Stomach (tissue), 19 donors: ENCODE measurements at places on chromosomes 13 and 19.
A peak's percentile ranks its signal among the peaks of the same experiment; 100 is the strongest.

DNA sequence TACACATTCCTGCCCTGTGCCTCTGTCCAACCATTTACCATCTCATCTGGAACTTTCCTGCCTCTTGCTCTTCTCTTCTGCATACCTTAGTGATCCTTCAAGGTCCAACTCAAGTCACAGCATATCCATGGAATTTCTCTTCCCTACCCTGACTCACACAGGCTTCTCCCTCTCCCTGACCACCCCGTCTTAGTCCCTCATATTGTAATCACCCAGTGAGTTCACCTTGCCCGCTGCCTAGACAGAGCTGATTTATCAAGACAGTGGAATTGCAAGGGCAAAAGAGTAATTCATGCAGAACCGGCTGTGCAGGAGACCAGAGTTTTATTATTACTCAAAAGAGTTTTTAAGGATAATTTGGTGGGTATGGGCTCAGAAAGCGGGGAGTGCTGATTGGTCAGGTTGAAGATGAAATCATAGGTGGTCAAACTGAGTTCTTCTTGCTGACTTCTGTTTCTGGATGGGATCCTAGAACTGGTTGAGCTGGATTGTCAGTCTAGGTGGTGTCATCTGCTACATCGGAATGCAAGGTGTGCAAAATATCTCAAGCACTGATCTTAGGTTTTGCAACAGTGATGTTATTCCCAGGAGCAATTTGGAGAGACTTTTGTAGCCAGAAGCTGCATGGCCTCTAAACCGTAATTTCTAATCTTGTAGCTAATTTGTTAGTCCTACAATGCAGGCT lies 67.2 kb downstream of the HSPH1 start:
- peaks cover 3% of the 10 kb centered on the region for H3K27me3 ChIP-seq
- H3K27ac ChIP-seq = no peak overlapping the region
- no peak overlapping the region for H3K4me3 ChIP-seq
- H3K36me3 ChIP-seq = no peaks in the 10 kb centered on the region
- no peak for DNase-seq

DNA sequence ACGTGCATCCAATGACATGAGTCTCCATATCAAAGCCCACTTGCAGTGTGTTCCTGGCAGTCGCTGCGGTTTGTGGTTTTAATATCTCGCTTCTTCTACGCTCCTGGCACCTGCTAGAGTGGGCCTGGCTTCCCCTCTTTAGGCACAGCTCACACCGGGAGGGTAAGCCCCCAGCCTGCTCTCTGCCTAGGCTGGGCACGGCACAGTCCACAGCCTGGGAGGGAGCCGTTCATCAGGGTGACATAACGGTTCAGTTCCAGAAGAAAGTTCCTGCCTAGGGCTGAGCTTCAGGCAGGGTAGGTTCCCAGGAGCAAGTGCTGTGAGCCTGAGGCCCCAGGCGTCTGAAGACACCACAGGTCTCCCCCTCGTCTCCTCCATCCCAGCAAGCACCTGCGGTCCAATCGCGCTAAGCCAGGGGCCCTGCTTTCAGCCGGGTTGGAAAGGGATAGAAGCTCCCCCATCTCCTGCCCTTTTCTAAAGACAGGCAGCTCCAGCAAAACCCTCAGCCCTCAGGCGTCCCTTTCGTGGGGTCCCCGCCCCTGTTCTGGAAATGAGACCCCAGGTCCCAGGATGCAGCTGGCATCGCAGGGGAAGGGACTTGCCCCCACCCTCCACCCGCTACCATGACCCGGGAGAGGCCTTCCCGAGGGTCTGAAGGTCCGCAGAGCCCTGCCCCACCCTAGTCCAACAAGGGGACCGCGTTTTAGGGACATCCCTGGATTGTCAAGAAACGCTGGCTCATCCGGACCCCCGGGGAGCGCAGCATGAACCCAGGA lies 121.6 kb upstream of the ZNF507 start:
- no peak for DNase-seq
- no peak overlapping the region for H3K4me3 ChIP-seq
- H3K36me3 ChIP-seq = no peaks in the 10 kb centered on the region
- no peak overlapping the region for H3K27ac ChIP-seq
- H3K27me3 ChIP-seq = peaks cover 58% of the 10 kb centered on the region
- H3K4me1 ChIP-seq = peaks cover 5% of the 10 kb centered on the region

GRCh38 chr19:43462785-43463380 lies 2.5 kb downstream of the LYPD3 start:
- H3K27me3 ChIP-seq = no peaks in the 10 kb centered on the region
- no peaks in the 10 kb centered on the region for H3K36me3 ChIP-seq
- DNase-seq = no peak
- H3K4me3 ChIP-seq = peak overlapping the region; percentile 62
- peak overlapping the region; percentile 88 for H3K27ac ChIP-seq

- H3K36me3 ChIP-seq = no peaks in the 10 kb centered on the region
- no peak for DNase-seq
- no peak overlapping the region for H3K27ac ChIP-seq
- H3K4me3 ChIP-seq = peak overlapping the region; percentile 56
- peaks cover 66% of the 10 kb centered on the region for H3K27me3 ChIP-seq
- H3K4me1 ChIP-seq = peaks cover 17% of the 10 kb centered on the region
These were observed 458 bp upstream of the ATP8A2 start for GRCh38 chr13:25371158-25371874.

DNA sequence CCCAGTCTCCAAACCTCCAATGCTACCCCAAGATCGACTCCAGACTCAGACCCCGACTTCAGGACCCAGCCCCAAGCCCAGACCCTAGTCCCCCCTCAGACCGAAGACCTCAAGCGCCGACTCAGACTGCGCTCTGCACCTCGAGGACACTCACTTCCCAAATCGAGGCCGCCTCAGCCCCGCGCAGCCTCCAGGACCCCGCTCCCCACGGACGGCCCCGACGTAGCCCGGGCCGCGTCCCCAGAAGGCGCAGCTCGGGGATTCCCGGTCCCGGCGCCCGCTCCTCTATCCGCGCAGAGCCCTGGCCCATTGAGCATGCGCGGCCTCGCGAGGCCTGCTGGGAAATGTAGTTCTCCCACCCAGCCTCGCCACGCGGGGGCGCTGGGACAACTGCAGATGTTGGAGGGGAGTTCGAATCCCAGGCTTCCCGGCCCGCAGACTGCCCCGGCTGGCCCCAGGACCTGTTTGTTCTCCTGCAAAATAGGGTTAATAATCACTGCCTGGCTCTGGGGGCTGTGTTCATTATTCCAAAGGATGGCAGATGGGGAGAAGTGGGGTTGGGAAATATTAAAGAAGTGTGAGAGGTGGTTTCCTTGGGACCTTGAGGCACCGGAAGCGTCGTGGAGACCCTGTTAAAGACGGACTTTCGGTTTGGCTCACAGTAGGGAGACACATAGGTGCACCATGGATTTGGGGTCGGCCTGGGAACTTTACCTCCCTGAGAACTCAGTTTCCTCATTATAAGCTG lies at the start of gene APBA3:
Gene APBA3 (minus strand): TSS at position 311 of the 748 bp plus-strand sequence. CDS start 1,428 bp downstream, outside the sequence.
- peaks cover 46% of the 10 kb centered on the region for H3K4me1 ChIP-seq
- peaks cover 49% of the 10 kb centered on the region for H3K36me3 ChIP-seq
- peak within 1 kb of the TSS; percentile 96 for H3K4me3 ChIP-seq
- peak; percentile 96 for DNase-seq

GRCh38 chr19:10037809-10038208 lies 24.5 kb downstream of the RDH8 start:
- no peak overlapping the region for H3K4me3 ChIP-seq
- H3K27ac ChIP-seq = no peak overlapping the region
- H3K4me1 ChIP-seq = no peaks in the 10 kb centered on the region

- H3K36me3 ChIP-seq = peaks cover 96% of the 10 kb centered on the region
- peak overlapping the region; percentile 20 for H3K27ac ChIP-seq
- H3K4me3 ChIP-seq = no peak overlapping the region
- no peaks in the 10 kb centered on the region for H3K27me3 ChIP-seq
These were observed 3.8 kb upstream of the KCNJ14 start for GRCh38 chr19:48451624-48452023.

DNA sequence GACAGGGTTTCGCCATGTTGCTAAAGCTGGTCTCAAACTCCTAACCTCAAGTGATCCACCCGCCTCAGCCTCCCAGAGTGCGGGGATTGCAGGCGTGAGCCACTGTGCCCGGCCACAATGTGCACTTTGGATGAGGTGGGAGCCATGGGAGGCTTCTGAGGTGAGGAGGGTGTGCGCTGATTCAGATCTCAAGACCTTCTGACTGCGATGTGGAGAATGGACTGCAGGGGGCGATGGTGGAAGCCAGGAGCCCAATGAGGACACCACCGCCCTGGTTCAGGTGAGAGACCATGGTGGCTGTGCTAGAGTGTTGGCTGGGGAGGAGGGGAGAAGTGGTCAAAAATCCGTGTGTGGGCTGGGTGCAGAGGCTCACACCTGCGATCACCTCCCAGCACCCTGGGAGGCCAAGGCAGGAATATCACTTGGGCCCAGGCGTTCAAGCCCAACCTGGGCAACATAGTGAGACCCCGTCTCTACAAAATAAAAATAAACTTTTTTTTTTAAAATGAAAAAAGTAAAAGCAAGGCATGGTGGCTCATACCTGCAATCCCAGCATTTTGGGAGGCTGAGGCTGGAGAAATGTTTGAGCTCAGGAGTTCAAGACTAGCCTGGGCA lies 5.6 kb downstream of the INAFM1 start:
- no peak overlapping the region for H3K4me3 ChIP-seq
- peak; percentile 45 for DNase-seq
- H3K27ac ChIP-seq = no peak overlapping the region
- H3K4me1 ChIP-seq = peaks cover 14% of the 10 kb centered on the region

DNA sequence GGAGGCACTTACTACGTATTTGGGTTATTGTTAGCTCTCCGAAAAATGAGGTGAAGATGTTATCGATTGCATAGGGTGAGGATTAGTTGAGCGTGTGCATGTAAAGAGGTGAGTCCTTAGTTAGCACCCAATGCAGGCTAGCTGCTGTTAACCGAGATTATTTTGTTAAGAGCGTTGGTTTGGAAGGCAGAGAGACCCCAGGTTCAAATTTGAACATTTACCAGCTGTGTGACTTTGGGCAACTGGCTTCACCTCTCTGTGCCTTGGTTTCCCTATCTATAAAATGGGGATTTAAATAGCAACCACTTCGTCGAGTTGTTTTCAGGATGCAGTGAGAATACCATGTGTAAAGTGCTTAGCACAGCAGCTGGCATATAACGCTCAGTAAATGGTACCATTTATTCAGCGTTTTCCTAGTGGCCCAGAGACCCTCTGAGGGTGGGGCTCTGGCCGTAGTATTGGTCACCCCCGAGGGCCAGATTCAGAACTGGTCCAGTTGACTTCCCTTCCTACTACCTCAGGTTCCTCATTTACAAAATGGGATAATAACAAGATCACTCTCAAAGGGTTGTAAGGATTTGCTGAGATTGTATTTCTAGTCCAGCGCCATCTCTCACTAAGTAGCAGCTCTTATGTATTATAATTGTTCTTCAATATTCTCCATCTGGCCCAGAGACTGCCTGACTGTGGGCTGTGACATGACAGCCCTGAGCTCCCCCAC lies 887 bp downstream of the SIPA1L3 start:
- DNase-seq = no peak
- H3K27ac ChIP-seq = no peak overlapping the region
- peak overlapping the region; percentile 90 for H3K4me3 ChIP-seq
- H3K36me3 ChIP-seq = no peaks in the 10 kb centered on the region
- H3K4me1 ChIP-seq = peaks cover 33% of the 10 kb centered on the region
- no peaks in the 10 kb centered on the region for H3K27me3 ChIP-seq

DNA sequence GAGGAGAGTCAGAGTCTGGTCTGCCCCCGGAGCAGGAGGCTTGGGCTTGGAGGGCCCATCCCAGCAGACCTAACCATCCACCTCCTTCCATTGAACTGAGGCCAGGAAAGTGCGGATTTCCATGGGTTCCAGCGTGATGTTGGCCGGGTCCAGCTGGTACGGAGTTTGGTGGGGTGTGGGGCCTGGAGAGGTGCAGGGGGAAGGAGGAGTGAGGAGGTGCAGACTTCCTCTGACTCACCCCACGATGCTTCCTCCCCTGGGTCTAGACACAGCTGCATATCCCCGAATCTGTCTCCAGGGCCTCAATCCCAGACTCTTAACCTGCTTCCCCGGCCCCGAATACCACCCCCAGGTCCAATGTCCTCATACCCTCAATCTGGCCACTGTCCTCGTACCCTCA lies 20.0 kb downstream of the MAN2B1 start:
- H3K27ac ChIP-seq = no peak overlapping the region
- no peaks in the 10 kb centered on the region for H3K36me3 ChIP-seq
- no peak for DNase-seq
- H3K27me3 ChIP-seq = no peaks in the 10 kb centered on the region
- H3K4me1 ChIP-seq = peaks cover 19% of the 10 kb centered on the region

DNA sequence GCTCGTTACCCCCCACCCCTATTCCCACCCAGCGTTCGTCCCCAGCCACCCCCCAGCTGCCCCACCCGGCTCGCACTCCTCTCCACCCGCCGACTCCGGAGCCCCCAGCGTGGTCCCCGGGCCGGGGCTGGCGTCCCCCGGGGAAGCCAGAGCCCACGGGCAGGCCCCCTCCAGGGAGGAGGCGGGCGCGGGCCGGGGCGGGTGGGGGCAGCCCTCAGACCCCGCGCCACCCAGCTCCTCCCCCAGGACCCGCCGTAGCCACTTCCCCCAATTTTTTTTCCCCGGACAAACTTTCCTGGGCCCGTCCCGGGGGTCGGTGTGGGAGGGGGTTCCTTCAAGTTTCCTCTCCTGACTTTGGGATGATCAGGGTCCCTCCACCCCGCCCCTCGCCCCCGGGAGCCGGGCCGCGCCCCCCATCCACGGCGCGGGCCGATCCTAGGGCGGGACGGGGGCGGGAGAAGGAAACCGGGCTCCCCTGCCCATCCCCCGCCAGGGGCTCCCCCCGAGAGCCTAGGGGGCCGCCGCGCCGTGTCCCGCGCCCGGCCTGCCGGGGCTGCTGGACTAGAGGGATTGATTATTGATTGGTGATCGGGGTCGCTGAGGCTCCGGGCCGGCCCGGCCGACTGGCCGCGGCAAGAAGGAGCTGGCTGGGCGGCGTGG lies 927 bp upstream of the TSHZ3 start:
- H3K27ac ChIP-seq = peak overlapping the region; percentile 90
- no peak for DNase-seq
- peak overlapping the region; percentile 77 for H3K4me3 ChIP-seq
- no peaks in the 10 kb centered on the region for H3K36me3 ChIP-seq

DNA sequence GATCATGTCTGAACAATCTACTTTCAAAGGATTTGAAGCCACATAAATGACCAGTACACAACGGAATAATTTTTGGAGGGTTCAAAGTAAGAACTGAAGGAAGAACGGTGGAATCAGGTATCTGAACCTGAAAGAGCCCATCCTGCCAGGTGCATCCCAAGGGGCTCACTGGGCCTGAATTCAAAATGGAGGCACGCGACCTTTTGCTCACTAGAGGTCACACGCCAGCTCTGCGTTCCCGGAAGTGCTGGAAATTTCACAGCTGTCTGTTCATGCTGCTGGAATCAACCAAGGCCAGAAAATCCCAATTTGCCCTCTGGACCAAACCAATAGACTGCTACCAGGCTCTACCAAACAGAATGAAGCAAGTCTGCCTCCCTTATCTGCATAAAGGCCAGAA lies 4.2 kb upstream of the RASA3 start:
- no peak overlapping the region for H3K4me3 ChIP-seq
- H3K36me3 ChIP-seq = no peaks in the 10 kb centered on the region
- DNase-seq = no peak
- no peak overlapping the region for H3K27ac ChIP-seq

GRCh38 chr13:103810026-103810425 lies 743.8 kb upstream of the SLC10A2 start:
- no peak overlapping the region for H3K4me3 ChIP-seq
- no peak for DNase-seq
- no peak overlapping the region for H3K27ac ChIP-seq
- no peaks in the 10 kb centered on the region for H3K4me1 ChIP-seq
- no peaks in the 10 kb centered on the region for H3K27me3 ChIP-seq
